ENCODE measurements at places on chromosomes 11 and 22.

GRCh38 chr11:55707029-55707428 lies 45.0 kb downstream of the OR4C6 start:
- DNase-seq = no peak

GRCh38 chr11:74371269-74372052 lies 26.8 kb downstream of the PGM2L1 start:
- no peak for DNase-seq

DNA sequence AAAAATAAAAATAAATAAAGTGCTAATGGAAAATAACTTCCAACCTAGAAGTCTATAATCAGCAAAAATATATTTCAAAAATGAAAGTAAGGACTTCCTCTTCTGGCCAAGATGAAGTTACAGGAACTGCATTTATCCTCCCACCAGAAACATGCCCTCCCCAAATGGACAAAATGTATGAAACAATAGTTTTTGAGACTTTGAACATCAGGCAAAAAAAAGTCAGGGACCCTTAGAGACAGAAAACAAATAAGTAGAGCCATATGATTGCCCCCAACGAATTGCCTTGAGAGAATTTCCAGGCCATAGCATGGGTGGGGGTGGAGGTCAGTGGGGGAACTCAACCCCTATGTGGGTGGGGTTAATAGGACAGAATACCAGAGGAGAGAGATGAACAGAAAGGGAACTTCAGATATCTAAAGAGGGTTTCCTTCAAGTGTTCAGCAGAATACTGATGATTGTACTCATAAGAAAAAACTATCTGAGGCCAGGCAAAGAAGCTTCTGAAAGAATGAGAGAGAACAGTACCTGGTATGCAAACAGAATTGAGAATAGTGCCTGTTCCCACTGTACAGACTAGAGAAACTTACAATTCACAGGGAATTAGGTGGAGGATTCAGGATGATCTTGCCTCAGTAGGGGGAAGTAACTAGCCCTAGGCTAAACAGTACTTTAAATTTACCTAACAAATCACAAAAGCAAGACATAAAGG lies 26.6 kb upstream of the IL10RA start:
- DNase-seq = no peak

DNA sequence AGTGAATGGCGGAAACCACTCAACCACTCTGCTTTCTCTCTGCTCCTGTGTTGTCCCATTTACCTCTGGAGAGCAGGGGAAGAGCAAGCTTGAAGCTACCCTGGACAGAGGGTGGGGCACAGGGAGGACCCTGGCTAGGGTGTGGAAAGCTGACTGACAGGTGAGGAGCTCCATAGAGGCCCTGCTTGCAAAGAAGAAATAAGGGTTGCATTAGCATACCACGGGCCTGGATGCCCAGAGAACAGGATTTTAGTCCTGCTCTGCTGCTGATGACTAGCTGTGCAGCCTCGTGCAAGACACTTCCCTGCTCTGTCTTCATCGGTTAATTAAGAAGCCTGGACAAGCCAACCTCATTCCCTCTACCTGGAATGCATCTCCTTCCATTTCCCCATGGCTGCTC lies 135.0 kb downstream of the BUD13 start:
- DNase-seq = no peak

- no peak for DNase-seq
Observed at GRCh38 chr11:45502226-45502545, 163.2 kb downstream of the CHST1 start.

- no peak for DNase-seq
Observed at GRCh38 chr11:130109386-130109785, 39.7 kb downstream of the APLP2 start.

GRCh38 chr11:66035653-66036333 lies 9.5 kb upstream of the CATSPER1 start:
- DNase-seq = no peak

DNA sequence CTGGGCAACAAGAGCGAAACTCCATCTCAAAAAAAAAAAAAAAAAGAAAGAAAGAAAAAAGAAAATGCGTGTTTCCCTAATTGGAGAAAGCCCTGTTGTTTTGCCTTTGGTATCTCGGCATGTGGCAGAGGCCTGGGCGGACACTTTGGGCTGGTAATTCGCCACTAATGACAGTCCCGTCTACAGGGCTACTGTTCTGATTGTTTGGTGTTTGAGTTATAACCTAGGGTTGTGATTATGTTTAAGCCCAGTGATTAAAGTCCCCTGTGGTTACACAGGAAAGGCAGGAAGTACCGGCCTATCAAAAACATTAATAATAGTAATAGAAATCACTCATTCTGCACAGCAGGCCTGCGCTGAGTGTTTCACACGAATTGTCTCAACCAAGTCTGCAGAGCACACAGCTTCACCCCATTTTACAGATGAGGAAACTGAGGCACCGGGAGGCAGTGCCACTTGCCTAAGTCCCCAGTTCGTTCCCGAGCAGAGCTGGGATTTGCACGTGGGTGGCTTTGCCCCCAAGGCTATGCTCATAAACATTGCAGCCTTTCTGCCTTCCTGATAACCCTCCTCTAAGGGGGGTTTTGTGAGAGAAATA lies 39.1 kb upstream of the GRAMD4 start:
- DNase-seq = no peak

- no peak for DNase-seq
Observed at GRCh38 chr11:80473562-80473961, 1032.7 kb upstream of the TENM4 start.

DNA sequence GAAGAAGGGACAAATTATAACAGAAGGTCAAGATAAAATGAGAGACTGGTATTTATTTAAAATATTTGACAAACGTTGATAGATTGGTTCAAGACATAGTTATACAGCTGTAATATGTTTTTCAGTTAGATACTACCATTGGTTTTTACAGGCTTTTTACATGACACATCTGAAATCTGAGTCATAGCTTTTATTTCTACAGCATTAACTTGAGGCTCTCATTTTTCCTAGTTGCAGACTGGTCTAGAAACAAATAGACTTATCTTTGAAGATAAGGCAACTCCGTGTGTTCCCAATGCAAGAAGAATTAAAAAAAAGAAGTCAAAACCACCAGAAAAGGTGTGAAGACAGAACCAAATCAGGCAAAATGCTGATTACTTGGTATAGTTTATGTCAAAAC lies 31.3 kb downstream of the CEP57 start:
- no peak for DNase-seq

- no peak for DNase-seq
Observed at GRCh38 chr11:93169950-93170561, 27.7 kb downstream of the SLC36A4 start.

DNA sequence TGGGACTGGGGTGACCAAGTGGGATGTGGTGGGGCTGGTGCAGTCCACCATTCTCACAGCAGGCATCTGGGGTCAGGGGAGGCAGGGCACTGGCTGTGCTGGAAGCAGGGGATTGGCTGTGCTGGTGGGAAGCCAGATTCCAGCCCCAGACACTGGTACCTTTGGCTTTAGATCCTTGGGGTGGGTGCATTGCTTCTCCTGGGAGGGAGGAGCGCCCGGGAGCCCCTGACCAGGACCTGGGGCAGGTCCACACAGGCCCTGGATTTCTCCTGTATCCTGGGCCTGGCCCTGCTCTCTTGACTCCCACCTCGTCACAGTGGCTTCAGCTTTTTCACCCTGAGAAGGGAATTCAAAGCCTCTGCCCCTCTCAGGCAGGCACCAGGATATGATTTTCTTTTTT lies 38.5 kb downstream of the ST3GAL4 start:
- DNase-seq = no peak

GRCh38 chr22:38959590-38959989 lies 2.2 kb downstream of the APOBEC3A start:
- no peak for DNase-seq

- no peak for DNase-seq
Observed at GRCh38 chr11:12258451-12258850, 118.9 kb upstream of the PARVA start.

DNA sequence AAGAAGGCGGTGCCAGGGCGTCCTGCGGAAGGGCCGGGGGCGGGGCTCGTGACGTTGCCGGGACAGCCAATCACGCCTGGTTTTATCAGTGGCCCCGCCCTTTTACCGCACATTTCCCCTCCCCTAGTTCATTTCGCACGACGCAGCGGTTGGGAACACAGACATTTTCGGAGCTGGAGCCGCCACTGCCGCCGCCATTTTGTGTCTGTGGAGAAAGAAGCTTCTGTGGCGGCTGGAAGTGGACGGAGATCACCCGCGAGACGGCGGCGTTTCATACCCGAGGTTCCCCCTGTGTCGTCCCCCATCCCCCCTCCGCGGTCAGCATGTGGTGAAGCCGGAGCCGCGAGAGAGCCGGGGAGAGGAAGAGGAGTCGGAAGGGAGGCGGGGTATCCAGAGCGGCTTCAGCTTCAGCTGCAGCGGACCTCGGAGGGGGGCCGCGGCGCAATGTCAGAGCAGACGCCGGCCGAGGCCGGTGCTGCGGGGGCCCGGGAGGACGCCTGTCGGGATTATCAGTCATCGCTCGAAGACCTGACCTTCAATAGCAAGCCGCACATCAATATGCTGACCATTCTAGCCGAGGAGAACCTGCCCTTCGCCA lies at the start of gene PCF11:
PCF11 (plus strand) TSS at position 136 of the 598 bp plus-strand sequence; CDS start at position 445, 309 bp downstream.
- DNase-seq = no peak

GRCh38 chr11:1534682-1535081 lies 37.4 kb downstream of the DUSP8 start:
- DNase-seq = no peak

GRCh38 chr11:91932151-91932821 lies 292.3 kb upstream of the FAT3 start:
- DNase-seq = no peak

DNA sequence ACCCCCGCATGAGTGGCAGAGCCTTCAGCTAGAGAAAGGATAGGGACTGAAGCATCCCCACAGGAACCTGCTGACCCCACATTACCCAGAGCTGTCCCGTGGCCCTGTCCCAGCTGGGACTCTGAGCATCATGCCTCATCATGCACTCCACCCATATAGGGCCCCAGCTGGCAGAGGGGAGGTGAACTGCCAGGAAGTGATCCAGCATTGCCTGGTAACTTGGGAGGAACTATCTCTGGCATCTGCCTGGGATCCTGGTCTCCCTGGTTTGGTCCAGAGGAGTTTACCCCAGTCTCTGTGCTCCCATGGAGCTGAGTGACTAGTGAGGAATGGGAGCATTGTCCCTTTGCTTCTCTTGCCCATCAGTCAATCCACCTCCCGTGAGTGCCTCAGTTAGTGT lies 228.8 kb downstream of the GRIK4 start:
- no peak for DNase-seq

- no peak for DNase-seq
Observed at GRCh38 chr11:62851807-62852522, 12.6 kb upstream of the WDR74 start.

GRCh38 chr11:4962816-4963215 lies 7.3 kb upstream of the OR51A2 start:
- no peak for DNase-seq

DNA sequence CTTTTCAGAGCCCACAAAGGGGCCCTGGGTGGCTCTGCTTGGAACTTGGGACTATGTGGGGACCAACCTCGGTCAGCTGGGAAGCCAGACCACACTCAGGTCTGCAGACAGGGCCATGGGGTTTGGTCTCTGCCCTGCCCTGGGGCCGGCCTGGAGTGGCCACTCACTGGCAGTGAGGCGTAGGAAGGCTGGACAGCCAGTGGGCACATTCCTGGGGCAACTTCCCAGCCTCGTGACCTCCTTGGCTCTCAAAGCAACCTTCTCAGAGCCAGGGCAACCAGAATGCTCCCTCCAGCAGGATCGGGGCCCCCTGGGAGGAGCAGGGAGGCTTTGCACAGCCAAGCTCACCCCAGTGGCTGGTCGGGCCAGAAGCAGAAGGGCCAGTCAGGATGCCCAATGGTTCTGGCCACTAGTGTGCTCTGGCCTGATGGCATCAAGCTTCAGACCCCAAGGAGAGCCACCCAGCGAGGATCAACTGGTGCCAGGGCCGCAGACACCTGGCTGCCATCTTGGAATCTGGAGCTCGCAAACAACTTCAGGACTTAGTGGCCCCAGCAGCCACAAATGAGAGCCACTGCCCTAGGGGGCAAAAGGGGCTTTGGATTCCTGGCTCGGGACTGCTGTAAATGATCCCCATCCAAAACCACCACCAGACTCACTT lies 87.1 kb downstream of the MYEOV start:
- no peak for DNase-seq

DNA sequence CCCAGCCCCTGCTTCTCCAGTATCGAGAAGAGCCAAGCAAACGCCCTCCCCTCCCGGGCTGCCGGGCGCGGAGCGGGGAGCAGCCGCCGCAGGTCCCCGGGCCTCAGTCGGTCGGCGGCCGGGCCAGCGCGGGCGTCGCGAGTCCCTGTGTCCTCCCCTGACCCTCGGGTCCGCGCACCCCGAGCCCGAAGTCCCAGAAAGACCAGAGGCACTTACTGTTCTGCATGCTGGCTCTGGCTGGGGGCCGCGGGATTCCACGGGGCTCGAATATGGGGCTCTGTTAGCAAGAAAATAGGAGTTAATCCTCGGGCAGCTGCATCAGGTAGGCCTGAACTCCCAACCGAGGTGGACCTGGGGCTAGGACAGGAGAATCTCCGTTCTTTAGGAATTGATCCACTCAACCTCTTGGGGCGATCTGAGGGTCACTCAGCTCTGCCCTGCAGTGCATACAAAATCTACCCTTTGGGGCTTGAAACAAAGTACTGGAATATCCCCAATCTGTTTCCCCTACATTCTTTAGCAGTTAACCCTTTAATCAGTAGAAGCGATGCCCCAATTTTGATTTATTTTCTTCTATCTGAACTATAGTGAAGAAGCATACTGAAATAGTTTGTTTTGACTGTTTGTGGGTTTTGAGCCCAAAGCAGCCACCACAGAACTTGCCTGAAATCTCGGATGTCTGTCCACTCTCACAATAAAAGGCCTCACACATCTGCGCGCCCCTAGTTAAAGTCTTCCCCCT lies 4.8 kb downstream of the PAX6 start:
- no peak for DNase-seq

GRCh38 chr11:125100136-125100535 lies 11.3 kb downstream of the TMEM218 start:
- DNase-seq = no peak

DNA sequence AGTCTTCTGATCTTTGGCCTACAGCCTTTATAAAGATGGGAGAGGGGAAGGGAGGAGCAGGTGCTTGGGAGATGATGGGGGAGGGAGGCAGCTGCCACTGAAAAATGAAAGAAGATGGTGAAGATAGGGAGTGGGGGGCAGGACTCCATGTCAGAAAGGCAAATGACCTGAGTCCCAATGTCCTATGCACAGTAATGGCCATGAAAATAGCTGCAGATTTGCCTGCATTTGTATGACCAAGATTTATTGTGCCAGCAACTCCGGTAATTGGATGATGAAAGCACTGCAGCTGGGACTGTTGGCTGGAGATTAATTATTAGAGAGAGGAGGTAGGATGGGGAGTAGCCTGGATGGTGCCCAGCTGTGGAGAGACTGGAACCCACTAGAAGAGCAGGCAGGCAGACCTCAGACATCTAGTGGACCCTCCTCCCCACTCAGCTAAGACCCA lies 36.1 kb downstream of the NEU3 start:
- DNase-seq = no peak

DNA sequence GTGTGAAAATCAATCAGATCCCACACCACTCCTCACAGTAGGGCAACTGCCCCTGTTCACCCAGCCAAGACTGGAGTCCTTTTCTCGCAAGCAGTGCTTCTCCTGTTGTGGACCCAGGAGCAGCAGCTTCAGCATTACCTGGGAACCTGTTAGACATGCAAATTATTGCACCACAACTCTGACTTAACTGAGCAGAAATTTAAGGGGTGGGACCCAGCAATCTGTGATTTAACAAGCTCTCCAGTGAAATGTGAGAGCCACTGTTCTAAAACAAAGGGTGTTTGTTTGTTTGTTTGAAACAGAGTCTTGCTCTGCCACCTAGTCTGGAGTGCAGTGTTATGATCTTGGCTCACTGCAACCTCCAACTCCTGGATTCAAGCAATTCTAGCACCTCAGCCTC lies 591.4 kb downstream of the SOX6 start:
- no peak for DNase-seq

- no peak for DNase-seq
Observed at GRCh38 chr22:21690401-21690801, 24.6 kb downstream of the PPIL2 start.

All from stimulated activated CD4-positive, alpha-beta T cell treated with anti-CD3 and anti-CD28 coated beads, TNF-alpha, amount 100 ng/mL, for 24 hours (primary cell).